ENCODE measurements at places on chromosomes 2 and 18.
A peak's percentile ranks its signal among the peaks of the same experiment; 100 is the strongest.

DNA sequence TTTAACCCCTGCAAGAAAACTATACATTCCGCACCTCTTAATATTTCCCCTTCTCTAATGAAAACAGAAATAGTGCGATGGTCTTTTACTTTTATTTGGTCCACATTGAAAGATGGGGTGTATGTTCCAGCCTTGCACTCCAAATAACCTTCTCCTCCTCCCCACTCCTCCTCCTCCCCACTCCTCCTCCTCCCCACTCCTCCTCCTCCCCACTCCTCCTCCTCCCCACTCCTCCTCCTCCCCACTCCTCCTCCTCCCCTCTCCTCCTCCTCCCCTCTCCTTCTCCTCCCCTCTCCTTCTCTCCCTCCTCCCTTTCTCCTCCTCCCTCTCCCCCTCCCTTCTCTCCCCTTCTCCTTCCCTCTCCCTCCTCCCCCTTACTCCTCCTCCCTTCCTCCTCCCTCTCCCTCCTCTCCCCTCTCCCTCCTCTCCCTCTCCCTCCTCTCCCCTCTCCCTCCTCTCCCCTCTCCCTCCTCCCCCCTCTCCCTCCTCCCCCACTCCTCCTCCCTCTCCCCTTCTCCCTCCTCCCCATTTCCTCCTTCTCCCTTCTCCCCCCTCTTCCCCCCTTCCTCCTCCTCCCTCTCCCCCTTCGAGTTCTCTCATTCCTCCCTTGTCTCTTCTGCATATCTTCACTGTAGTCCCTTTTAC lies 70.4 kb downstream of the ZNF532 start:
- no peak for DNase-seq

DNA sequence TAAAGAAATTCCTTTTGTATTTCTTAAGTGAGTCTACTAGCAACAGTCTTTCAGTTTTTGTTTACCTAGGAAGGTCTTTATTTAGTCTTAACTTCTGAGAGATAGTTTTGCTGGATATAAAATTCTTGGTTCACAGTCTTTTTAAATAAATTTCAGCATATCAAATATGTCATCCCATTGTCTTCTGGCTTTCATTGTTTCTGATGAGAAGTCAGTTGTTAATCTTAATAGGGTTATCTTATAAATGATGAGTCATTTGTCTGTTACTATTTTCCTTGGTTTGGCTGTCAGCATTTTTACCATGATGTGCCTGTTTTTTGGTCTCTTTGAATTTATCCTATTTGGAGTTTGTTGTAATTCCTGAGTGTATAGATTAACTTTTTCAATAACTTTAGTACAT lies 129.3 kb downstream of the FAM210A start:
- DNase-seq = no peak

GRCh38 chr2:172578860-172579512 lies 23.1 kb downstream of the PDK1 start:
- no peak for DNase-seq

GRCh38 chr2:197668296-197668695 lies 7.1 kb downstream of the RFTN2 start:
- DNase-seq = no peak

GRCh38 chr2:225289659-225290058 lies 109.9 kb upstream of the NYAP2 start:
- no peak for DNase-seq

DNA sequence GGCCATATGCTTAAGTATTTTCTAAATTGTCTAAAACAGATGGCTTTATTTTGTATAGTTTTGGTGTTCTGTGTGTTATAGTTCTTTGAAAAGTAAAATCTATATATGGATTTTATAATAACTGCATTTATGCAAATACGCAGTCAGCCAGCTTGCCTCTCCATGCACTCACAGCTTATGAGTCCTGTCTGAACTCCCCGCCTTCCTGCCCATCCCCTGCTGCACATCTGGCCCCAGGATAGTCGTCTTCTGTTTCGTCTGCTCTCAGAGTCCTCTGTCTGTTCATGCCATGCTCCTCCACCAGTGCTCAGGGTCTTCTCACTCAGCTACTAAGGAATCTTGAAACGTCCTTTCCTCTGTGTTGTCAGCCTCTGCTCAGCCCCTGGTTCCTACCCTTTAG lies 28.2 kb upstream of the ANKRD62 start:
- DNase-seq = no peak

GRCh38 chr2:73984203-73984921 lies at the start of gene TET3:
Gene TET3, plus strand, starts transcription at chr2:73984910. Its CDS starts 1,494 bp downstream, at chr2:73986404.
- DNase-seq = no peak

GRCh38 chr18:50687491-50687890 lies 127.6 kb downstream of the MAPK4 start:
- DNase-seq = no peak

GRCh38 chr2:140185076-140185475 lies 1404.9 kb upstream of the NXPH2 start:
- DNase-seq = no peak

DNA sequence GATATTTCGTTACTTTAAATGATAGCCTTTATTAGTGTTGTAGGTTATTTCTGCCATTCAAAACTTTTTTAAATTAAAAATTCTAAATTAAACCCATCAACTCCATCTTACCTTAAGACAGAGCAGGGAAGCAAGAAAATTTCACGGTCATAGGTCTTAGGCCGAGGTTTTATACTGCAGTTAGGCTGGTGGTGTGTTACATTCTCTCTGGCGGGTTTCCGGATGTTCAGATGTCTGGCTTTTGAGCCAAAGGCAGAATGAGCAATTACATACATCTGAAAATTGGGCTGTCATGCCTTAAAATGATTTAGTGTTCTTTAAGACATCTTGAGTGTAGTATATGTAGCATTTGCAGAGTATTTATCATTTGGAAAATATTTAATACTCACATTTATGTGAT lies 27.9 kb downstream of the GLS start:
- no peak for DNase-seq

GRCh38 chr2:218295029-218295428 lies 2.7 kb upstream of the TMBIM1 start:
- DNase-seq = no peak

GRCh38 chr2:237922641-237923361 lies 44.0 kb upstream of the UBE2F start:
- no peak for DNase-seq

DNA sequence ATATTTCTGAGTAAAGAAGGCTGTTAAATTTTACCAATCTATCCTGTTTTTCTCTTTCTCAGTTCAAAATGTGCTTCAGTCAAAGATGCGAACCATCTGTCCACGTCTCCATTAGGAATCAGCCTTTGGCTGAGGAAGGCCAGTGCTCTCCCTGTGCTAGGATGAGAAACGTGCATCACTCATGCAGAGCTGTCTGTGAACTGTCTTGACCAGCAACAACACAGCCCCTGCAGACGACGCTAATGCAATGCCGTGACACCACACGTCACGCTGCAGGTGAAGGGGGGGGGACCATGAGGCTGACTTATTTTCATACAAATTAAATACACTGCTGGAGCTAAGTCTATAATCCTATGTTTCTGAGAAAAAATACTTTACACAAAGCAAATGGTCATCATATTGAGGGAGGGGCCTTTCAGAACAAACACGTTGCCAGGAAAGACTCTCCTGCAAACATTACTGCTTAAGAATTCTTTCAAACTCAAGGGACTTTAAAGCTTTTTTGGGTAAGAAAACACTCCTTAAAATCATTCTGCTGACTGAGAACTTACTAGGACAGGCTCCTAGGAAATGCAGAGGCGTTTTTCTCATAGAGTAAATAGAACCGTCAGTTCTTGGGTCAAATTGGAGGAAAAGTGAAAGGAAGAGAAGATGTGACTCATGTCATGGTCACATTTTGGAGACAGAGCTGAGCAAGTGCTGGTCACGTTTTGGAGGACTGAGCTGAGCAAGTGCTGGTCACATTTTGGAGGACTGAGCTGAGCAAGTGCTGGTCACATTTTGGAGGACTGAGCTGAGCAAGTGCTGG lies 97.0 kb downstream of the MBP start:
- no peak for DNase-seq

GRCh38 chr2:128637481-128638155 lies 318.9 kb upstream of the HS6ST1 start:
- DNase-seq = no peak

DNA sequence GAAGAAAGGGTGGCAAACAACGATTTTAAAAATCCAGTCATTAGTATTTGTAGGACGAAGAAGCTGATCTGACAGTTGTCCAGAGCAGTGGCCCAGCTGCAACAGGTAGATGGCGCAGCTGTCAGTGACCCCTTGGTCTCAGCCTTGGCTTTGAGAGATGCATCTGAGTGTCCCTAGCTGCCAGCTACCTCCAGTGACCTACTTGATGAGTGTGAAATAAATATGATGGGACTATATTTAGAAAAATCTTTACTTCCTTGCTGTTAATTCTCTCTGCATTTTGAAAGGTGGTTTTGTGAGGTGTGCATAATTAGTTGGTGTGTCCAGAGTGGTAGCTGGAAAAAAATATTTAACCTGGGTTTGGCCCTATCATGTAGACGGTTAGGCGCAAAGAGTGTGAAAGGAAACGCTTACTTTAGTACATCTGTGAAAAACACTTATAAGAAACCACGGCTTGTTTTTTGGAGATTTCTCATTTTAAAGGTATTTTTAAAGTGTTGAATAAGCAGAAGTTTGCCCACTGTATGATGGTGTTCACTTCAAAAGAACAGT lies 963 bp downstream of the INPP1 start:
- DNase-seq = no peak

DNA sequence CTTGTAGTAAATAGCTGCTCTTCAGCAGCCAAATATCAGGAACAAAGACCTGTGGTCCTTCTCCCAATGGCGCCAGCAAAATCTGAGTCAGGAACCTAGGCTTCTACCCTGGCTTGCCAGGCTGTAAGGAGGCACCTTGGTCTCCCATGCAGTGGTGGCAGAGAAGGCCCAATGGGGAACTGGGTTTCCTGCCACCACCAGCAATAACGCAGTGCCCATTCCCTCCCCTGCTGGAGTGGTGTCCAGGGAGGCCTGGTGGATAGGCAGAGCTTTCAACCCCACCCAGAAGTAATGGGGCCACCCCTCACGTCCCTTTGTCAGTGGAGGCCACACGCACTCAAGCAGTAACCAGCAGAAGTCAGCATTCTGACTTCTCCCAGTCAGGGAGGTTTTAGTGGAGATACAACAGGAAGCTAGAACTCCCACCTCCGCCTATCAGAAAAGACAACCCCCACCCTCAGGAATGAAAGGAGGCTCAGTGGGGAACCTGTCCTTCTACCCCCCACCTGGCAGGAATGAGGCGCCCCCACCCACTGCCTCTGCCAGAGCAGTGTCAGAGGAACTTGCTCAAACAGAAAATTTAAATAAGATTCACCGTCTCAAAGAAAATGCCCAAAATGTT lies 132.4 kb downstream of the COPS8 start:
- DNase-seq = no peak

DNA sequence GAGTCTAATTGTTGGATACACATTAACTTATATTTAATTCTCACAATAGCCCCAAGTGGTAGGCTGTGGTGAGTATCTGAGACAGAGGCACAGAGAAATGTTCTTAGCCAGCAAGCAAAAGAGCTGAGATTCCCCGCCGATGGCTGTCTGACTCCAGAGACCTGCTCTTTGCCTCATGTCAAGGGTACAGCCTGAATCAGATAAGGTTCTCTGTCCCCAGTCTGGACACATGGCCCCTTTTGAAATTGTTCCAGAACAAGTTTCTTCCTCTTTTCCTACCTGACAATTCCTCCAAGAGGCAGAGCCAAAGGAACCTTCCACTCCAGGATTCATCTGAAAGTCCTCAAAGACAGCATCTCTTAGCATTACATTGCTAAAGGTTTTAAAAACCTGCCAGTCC lies 512.9 kb upstream of the TNP1 start:
- no peak for DNase-seq

- DNase-seq = no peak
Observed at GRCh38 chr2:240355001-240355891, 80.2 kb upstream of the GPC1 start.

- DNase-seq = no peak
Observed at GRCh38 chr18:62925031-62925688, 209.8 kb downstream of the PHLPP1 start.

GRCh38 chr2:238233625-238234024 lies 6.2 kb downstream of the HES6 start:
- DNase-seq = no peak

- no peak for DNase-seq
Observed at GRCh38 chr2:122883849-122884248, 1128.4 kb downstream of the TSN start.

- no peak for DNase-seq
Observed at GRCh38 chr2:155947069-155947468, 385.5 kb downstream of the NR4A2 start.

- no peak for DNase-seq
Observed at GRCh38 chr2:42338567-42339190, 22.3 kb downstream of the COX7A2L start.

GRCh38 chr18:43046322-43046721 lies 69.2 kb downstream of the RIT2 start:
- no peak for DNase-seq

DNA sequence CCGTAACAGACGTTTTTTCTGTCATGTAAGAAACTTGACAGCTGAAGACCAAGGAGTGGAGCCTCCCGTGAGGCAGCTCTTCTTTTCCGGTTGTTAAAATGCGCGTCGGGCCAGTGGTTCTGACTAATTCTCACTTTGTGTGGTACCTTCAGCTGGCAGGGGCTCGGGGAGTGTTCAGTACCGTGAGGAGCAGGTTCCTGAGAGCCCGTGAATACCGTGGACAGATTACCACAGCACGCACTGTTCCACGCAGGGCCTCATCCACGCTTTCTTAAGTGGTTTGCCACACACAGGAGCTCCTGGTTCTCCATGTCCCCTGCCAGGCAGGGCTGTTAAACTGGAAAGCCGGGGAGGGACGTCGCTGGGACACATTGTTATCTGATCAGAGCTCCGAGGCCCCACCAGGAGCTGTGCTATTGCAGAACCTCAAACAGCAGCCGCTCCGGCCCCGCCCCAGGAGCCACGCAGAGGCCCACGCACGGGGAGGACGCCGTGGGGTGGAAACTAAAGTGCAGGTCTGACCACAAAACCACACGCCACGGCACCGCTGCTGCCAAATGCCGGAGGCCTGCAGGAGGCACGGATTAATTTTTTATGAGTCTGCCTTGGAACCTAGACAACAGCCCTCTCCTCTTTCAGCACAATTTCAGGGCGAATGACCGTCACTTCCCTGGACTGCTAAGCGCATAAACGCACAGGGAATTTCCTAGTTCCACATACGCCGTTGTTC lies 43.3 kb downstream of the NFATC1 start:
- DNase-seq = no peak

GRCh38 chr2:235537186-235537585 lies 43.3 kb downstream of the AGAP1 start:
- DNase-seq = no peak

GRCh38 chr2:203817147-203817546 lies 50.4 kb upstream of the CTLA4 start:
- DNase-seq = no peak

DNA sequence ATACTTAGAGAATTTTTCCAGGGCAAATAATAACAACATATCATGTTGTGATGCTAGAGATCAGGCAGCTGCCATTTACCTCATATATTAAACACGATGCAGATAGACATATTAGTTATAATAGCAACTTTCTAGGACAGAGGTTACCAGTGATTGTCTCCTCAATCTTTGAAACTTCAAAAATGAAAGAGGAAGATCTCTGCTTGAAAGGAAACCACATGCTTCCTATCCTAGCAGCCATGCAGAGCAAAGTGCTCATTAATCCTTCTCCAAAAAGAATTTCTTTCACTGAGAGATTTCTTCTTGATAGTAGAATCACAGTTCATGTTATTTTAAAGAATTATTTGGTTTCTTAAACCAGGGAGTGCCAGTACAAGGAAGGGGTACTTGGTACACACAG lies 317.2 kb downstream of the CPS1 start:
- DNase-seq = no peak

- no peak for DNase-seq
Observed at GRCh38 chr2:214676421-214677089, 132.9 kb downstream of the BARD1 start.

GRCh38 chr2:113080134-113080533 lies 12.4 kb downstream of the IL1F10 start:
- DNase-seq = peak; percentile 23

Data from stimulated activated CD8-positive, alpha-beta memory T cell treated with anti-CD3 and anti-CD28 coated beads, Interleukin-7, amount 100 ng/mL, for 24 hours (primary cell).